ENCODE measurements at places on chromosomes 6 and 20.

DNA sequence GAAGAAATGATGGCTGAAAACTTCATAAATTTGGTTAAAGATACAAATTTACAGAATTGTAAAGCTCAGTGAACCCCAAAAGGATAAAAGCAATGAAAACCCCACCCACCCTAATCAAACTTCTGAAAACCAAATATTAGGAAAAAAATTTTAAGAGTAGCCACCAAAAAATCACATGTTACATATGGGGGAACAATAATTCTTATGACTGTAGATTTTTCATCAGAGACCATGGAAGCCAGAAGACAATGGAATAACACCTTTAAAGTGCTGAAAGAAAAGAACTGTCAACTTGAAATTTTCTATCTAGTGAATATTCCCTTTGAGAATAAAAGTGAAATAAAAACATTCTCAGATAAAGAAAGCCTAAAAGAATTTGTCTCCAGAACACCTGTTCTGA lies 24.4 kb downstream of the PROCR start:
- DNase-seq, result no peak

GRCh38 chr20:16158090-16158975 lies 414.9 kb downstream of the KIF16B start:
- DNase-seq, result no peak

DNA sequence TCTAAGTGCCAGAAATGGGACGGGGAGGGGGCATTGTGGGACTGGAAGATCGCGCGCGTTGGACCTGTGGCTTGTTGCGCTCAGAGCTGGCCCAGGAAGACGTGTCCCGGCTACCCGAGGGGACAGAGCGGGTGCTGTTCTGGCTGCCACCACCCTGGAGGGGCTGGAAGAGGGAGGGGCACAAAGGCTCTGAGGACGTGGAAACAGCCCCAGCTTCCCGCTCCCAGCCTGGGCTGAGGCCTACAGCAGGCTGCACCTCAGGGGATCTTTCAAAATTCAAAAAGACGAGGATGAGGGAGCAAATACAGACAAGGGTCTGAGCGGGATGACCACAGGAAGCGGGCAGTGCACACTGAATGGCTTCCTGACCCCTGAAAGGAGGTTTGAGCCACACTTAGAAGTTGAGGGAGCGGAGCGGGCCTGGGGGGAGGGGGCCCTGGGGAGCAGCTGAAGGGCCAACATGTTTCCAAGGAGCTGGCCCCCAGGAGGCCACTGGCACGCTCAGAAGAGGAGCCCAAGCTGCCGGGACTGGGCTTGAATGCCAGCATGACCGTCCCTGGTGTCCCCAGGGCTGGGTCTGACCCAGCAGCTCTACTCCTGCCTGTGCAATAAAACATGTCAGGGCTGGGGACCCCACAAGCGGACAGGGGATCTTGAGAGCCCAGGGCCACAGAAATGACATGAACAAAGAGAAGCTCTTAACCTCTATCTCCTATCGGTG lies 1.3 kb downstream of the OXT start:
- DNase-seq, result no peak

DNA sequence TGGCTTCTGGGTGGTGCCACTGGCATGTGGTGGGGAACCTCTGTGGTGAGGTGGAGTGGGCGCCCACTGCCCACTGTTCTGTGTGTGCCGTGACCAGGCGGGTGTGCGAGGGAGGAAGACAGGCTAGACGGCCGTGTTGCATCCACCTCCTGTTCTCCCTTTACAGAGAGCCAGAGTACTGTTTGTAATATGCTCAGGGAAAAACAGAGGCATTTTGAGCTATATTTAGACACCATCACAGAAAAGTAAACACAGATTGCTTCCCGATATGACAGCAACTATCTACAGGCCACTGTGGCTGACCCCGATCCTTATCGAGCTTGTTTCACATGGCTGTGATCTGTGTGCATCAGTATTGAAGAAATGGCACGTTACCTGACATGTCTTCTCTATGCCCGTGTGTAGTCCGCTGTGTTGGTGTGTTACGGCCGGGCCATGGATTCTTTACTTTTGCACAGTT lies 45.6 kb downstream of the ARID1B start:
- DNase-seq, result no peak

DNA sequence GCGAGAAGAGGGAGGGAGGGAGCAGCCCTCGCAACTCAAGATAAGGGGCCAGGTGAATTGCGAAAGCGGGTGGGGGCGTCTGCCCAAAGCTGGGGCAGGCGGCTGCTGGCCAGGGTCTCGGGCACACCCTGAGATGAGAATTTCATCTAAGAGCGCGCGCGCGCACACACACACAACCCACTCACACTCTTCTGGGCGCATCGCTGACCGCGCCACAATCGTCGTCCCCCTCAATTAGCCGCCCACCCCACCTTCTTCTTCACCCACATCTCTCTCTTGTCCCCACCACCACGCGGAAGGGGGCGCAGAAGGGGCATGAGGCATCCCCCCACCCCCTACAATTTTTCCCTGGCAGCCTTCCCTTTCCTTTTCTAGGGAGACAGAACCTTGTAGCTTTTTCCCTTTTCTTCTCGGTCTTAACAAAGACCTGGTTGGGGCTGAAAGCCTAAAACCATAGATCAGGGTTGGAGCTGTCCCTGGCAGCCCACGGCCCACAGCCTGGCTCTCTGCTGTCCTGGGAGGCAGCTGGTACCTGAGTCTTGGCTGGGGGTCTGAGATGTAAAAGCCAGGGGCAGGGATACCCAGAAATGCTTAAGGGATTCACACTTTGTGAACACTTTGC lies 737 bp upstream of the PTPRT start:
- no peak for DNase-seq

DNA sequence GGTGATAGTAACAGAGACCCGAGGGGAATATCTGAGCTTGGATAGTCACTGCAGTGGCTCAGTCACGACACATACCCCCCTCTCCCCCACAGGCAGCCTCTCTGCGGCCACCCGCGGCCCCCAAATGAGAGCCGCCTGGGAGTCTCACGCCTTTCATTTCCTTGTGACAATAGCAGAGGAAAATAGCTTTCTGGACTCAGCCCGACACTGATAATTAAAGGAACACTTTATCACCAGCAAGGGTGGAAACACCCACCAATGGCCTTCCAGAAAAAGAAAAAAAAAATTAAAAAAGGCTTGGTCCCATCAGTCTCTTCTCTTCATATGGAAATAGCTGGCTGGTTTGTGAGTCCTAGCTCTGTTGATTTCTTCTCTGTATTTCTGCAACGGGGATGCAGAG lies 35.1 kb upstream of the KCNG1 start:
- no peak for DNase-seq

DNA sequence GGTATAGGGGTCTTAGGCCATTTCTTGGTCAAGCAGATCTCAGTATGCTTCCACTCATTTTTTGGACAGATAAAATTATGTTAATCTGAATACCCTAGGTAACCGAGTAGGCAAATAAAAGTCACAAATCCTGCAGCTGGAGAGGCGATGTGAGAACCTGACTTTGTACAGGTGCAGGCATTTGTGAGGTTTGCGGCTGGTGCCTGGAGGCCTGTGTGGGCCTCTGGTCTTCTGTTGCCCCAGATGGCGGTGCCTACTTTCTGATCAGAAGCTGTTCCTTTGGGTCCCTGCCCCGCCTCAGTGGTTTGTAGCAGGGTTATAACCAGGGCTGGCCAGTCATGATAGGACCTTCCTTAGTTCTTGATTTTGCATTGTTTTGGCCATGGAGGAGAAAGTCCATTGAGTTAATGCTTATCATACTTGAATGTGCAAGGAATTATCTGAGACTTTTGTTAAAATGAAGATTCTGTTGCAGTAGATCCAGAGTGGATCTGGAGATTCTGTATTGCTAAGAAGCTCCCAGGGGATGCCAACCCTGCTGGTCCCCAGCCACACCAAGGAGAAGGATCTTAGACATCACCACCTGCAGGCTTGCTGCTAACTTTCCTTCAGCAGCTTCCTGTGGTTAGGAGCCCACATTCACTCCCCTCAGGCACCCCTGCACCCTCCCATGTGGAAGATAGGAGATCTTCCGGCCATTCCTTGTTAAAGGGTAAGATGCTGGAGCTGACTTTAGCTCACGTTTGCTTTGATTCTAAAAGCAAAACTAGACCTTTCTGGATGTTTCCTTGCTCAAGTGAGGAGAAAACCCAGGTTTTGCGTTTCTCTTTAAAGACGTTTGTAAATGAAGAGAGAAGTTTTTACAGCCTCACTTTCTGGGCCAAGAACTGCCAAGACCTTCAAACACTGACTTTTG lies 50.7 kb downstream of the LRRC1 start:
- no peak for DNase-seq

- no peak for DNase-seq
Observed at GRCh38 chr6:37913210-37913609, 93.7 kb downstream of the ZFAND3 start.

DNA sequence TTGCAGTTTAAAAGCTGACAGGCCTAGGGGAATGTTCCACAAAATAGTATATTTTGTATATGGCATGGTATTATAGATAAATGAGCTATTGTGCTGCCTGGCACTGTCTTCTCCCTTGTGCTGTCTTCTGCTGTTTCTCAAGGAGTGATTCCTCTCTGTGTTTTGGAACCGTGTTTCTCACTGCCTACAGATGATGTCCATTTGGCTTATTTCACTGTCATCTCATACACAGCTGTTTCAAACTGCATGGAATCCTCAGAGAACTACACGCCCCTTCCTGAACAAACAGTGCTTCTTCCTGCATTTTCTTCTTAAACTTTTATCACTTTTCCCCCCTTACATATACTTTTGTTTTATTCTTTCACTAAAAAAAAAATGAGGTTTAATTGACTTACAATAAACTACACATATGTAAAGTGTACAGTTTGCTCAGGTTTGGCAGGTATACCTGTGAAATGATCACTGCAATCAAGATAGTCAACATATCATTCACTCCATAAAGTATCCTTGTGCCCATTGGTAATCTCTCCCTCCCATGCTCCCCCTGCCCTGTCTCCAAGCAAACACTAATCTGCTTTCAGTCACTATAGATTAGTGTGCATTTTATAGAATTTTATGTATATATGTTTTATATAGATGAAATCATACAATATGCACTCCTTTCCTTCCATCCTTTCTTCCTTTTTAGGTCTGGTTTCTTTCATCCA lies 43.0 kb downstream of the CBFA2T2 start:
- DNase-seq, result no peak

- DNase-seq, result no peak
Observed at GRCh38 chr6:134458857-134459657, 141.1 kb upstream of the SGK1 start.

DNA sequence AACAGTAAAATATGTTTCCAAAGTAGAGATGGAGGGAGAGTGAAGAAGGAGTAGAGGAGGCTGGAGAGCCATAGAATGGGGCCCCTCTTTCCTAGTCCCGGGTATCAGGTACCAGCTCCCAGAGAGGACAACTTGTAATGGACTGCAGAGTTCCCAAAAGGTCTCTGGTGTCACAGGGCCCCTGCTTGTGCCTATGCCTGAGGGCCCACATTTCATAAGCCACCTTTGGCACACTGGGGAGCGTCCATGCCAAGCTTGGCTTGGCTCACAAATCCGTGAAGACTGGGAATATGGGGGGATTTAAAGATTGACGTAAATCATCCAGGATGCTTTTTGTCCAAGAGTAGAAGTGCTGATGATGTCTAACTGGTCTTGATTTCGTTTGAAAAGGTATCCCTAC lies 16.4 kb upstream of the SLC22A3 start:
- no peak for DNase-seq

DNA sequence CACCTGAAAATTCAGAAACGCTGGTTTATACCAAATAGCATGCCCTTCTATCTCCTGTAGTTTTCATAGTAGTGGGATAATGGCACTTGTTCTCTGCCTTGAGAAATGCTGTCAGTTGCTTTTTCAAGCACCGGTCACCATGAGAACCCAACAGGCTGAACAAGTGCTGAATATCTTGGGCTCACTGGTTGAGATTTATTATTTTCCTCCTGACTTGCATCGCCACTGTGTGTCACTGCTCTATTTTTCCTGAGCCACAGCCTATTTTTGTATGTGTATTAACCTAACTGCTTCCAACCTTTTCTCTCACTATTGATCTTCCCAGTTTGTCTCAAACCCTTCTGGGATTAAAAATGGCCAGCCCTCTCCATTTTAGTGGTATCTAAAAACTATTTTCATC lies 71.9 kb downstream of the OPN5 start:
- no peak for DNase-seq

GRCh38 chr20:58614984-58615760 lies 35.9 kb upstream of the STX16 start:
- no peak for DNase-seq

DNA sequence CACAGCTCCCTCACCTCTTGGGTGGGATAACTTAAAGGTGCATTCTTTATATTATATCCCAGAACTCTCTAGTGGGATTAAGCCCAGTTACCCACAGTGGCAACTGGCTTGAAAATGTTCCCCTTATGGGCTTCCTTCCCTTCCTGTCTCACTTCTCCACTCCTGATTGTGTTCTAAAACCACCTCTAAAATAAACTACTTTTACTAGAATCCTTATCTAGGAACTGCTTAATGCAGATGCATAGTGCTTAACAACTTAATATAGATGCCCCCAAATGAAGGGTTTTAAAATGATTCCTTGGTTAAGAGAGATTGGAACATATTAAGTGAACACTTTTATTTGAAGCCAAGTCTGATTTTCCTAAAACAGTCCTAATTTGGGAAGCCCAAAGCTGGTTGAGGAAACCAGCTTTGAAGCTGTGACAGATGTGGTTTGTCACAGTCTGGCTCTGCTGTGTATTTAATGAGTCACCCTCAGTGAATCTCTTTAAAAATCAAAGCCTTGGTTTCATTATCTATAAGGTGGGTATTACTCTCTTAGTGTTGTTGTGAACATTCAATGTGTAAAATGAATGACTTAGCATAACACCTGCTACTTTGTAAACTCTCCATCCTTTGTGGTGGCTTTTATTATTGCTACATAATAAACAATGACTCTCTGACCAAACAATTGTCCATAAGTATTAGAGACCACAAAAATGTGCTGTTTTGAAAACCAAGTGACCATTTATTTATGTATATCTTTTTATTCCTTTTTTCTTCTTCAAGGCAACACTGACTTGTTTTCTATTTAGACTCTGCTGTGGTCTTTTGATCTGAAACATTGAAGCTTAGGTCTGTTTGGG lies 24.4 kb downstream of the PLCB1 start:
- no peak for DNase-seq

- no peak for DNase-seq
Observed at GRCh38 chr6:45450831-45451230, 73.1 kb upstream of the SUPT3H start.
